Fibroblast of lung (primary cell): ENCODE measurements at places on chromosomes 7 and 10.
A peak's percentile ranks its signal among the peaks of the same experiment; 100 is the strongest.

GRCh38 chr7:158662610-158663427 lies 41.8 kb downstream of the NCAPG2 start:
- H3K4me3 ChIP-seq: no peak overlapping the region
- no peaks in the 10 kb centered on the region for H3K27me3 ChIP-seq
- H3K36me3 ChIP-seq: peaks cover 5% of the 10 kb centered on the region
- DNase-seq: no peak
- H3K4me1 ChIP-seq: no peaks in the 10 kb centered on the region
- H3K27ac ChIP-seq: no peak overlapping the region

DNA sequence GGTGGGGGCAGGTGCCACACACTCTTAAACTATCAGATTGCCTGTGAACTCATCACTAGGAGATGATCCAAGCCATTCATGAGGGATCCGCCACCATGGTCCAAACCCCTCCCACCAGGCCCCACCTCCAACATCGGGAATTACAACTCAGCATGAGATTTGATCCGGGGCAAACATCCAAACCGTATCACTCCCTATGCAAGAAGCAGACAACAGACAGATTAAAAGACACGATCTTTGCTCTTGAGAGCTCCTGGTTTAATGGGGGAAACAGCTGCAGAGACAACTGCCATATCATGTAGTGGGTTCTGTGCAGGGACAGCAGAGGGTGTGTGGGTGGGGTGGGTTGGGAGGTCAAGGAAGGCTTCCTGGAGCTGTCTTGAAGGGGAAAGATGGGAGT lies 123.6 kb downstream of the EMX2 start:
- no peaks in the 10 kb centered on the region for H3K36me3 ChIP-seq
- H3K27me3 ChIP-seq: no peaks in the 10 kb centered on the region
- DNase-seq: no peak

DNA sequence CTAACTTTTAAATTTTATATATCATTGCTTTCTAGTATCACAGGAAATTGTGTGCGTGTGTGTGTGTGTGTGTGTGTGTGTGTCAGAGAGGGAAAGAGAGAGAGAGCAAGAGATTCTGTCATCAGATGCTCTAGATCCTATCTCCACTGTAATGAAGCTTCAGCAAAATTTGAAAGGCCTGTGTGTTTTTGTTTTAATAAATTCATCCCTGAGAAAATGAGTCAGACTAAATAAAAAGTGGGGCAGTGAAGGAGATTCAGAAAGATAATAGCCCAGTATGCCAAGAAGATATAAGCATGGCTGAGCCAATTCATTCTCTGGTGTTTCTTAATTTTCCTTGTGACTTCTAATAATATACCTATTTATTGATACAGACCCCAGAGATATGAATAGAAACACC lies 184.2 kb upstream of the TMEM196 start:
- peak; percentile 56 for DNase-seq
- H3K4me1 ChIP-seq: no peaks in the 10 kb centered on the region
- H3K27ac ChIP-seq: no peak overlapping the region
- no peaks in the 10 kb centered on the region for H3K27me3 ChIP-seq

GRCh38 chr10:101214446-101215396 lies 14.5 kb downstream of the LBX1 start:
- peaks cover 67% of the 10 kb centered on the region for H3K27me3 ChIP-seq
- H3K4me1 ChIP-seq: no peaks in the 10 kb centered on the region
- no peaks in the 10 kb centered on the region for H3K36me3 ChIP-seq
- H3K27ac ChIP-seq: no peak overlapping the region
- H3K4me3 ChIP-seq: no peak overlapping the region
